Choroid plexus epithelial cell (primary cell): ENCODE measurements at places on chromosomes 6 and 20.

DNA sequence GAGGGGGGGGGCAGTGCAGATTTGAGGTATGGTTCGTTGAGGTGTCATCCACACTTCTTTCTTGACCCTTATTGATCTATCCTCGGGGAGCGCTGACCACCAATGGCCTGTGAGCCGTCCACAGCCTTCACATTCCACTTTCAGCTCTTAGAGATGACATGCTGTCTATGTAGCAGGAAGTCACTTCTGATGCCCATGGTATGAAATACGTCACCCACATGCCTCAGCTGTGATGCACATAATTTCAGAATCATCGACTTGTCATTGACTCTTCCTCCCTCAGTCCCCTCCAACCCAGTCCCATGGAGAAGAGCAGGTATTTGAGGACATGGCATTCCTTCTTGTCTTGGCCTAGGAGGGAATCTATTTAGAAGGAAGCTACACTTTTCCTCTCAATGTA, 4.7 kb upstream of the ADGRF5 start:
- peak; percentile 41 for DNase-seq

DNA sequence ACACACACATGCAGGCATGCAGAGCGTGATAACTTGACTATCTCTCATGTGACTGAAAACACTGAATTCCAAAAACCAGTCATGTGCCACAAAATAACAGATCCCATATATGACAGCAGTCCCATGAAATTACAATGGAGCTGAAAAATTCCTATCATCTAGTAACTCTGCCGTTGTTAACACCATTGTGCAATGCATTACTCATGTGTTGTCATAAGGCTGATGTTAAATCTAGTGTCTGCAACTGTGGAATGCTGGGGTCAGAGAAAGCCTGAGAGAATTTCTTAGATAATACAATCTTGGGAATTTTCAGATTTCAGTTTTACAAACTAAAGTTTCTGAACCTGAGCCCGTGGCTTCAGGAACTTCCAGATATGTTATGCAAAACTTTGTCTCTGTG, 70.2 kb downstream of the LYRM4 start:
- DNase-seq = peak; percentile 98

DNA sequence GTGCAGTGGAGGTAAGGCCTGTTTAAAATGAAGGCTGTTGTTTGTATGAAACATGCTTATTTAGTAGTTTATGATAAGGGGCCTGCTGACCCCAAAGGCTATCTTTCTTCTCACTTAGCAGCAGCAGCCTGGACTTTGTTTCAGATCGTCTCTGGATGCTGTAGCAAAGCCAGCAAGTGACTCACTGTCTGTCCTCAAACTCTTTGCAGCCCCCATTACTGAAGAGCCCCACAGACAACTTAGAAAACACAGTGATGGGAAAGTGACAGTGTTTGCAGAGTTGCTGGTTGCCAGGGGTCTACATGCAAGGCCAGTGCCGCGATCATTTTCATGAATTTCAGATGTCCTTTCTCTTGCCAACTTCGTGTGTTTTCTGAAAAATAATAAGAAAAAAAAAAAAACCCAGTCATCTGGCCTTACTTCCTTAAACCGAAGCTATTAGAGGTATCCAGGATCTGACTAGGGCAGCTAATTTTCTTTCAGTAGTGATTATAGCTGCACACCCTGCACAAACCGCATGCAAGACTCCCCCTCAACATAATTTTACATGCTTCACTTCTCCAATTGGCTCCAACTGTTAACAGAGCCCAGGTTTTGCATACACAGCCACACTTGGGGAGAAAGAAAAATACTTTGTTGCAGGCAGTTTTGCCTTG, 11.6 kb upstream of the F13A1 start:
- no peak for DNase-seq

DNA sequence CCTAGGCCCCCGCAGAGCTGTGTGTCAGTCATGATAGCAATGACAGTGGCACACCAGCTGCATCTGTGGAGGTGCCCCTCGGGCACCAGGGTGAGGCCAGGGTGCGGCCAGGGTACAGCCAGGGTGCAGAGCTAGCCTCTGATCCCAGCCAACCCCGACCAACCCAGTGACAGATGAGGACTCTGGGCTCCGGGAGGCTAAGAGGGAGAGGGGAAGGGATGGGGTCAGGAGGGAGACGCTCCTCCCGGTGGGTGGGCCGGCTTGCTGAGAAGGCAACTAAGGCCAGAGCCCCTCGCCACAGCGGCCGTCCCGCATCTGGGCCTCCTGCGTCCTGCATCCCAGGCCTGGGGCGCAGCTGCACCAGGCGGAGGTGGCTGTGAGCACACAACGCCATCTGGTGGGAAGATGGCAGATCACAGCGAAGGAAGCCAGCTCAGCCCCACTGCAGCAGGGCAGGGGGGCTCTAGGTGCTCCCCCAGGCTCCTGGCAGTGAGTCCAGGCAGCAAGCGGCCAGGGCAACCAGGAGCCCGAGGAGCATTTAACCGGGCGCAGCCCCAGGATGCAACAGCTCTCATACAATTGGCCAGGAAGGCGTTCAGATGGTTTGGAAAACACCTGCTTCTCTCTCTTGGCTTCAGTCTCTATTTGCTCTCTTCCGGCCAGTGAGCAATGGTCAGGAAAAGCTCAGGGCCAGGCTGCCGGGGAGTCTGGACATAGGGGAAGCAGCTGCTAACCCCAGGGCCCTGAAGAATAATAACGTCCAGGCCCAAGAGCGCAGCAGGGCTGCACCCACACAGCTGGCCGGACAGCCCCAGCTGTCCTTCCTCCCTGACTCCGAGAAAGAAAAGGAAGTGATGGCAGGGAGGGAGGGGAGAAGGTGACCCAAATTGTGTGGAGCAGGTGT, 169.4 kb downstream of the TAF4 start:
- DNase-seq = peak; percentile 67

DNA sequence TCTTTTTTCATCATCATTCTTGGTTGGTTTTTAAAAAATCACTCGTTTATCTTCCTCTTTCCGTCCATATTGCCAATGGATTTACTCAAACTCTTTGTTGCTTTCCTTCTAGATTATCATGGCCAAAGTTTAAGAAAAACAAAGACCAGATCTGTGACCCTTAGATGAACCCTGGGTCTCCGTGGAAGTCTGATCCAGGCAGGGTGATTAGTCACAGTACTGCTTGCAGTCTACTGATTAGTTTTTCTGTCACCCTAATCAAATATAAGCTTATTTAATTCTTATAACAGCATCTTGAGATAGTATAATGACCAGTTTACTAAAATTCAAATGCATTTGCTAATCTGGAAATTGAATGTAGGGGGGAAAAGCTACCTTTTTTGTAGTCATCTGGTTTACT, 6.0 kb upstream of the SMIM28 start:
- peak; percentile 42 for DNase-seq

DNA sequence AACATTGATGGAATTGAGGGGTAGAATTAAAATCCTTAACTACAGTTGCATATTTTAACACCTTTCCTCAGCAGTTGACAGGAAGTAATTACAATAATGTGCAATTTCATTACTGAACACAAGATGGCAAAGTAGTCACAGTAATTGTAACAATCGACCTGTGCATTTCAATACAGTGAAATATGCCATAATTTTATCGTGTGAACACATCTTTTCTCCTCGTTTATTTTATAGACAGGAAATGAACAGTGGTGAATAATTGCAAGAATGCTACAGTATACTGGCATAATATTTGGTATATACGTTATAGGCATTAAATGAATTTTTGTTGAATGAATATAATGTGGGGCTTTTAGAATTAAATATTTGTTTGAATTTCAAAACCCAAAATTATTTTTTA, 25.0 kb downstream of the CYB5R4 start:
- DNase-seq = peak; percentile 75

GRCh38 chr6:113421997-113422396, 435.1 kb upstream of the MARCKS start:
- DNase-seq = no peak

DNA sequence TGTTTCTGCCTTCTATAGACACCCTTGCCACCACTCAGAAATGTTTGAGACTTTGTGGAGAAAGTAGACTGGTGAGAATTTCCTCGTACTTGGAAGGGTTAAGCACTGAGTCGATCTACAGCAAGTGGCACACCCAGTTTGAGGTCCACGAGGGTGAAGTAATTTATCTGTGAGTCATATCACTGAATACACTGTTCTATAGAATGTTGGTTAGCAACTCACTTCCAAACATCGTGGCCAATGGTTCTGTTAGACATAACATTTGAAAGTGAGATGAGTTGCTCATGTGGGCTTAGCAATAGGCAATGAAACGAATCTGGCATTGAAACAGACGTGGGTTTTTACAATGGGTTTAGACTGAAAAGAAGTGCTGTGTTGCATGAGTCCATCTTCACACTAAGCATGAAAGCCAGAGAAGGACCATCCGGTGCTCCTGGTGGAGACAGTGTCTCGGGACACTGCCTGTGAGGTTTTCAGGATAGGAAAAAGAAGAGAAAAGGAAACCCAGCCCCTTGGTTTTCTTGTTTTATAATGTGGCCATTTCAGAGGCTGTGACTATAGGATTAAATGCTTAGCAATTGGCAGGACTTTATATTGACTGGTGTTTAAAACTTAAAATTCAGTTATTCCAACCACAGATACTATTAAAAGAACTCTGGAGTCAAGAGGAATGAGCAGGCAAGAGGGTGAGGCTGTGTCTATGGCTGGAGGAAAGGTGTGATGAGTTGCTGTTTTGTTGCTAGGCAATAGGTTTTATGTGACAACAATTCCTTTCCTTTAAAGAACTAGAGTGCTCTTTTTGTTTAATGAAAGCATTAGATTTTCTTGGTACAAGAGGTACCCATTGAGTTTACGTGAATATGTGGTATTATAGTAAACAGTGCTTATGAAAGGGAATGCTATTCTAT, 31.0 kb upstream of the EZR start:
- peak; percentile 81 for DNase-seq
